ENCODE measurements at places on chromosomes 16 and 17.

GRCh38 chr16:83715217-83715920 lies 92.4 kb upstream of the HSBP1 start:
- no peak for DNase-seq

GRCh38 chr16:30665830-30666190 lies 7.6 kb downstream of the FBRS start:
- DNase-seq: no peak

GRCh38 chr16:82044585-82044911 lies 9.5 kb downstream of the HSD17B2 start:
- no peak for DNase-seq

DNA sequence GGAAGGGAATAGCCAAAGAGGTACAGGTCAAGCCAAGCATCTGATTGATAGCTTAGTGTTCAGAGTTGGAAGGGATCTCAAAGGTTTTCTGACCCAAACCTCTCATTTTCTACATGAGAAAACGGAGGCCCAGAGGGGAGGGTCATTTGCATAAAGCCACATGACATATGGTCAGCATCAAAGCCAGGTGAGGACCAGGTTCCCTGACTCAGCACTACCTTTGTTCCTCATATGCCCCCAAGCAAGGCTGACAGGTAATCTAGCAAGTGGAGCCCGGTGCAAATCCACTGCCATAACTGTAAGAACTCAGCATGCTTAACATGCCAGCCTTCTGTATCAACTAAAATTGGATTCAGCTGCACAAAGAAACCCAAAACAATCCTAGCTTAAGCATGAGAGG lies 28.2 kb upstream of the CCL1 start:
- DNase-seq: no peak

DNA sequence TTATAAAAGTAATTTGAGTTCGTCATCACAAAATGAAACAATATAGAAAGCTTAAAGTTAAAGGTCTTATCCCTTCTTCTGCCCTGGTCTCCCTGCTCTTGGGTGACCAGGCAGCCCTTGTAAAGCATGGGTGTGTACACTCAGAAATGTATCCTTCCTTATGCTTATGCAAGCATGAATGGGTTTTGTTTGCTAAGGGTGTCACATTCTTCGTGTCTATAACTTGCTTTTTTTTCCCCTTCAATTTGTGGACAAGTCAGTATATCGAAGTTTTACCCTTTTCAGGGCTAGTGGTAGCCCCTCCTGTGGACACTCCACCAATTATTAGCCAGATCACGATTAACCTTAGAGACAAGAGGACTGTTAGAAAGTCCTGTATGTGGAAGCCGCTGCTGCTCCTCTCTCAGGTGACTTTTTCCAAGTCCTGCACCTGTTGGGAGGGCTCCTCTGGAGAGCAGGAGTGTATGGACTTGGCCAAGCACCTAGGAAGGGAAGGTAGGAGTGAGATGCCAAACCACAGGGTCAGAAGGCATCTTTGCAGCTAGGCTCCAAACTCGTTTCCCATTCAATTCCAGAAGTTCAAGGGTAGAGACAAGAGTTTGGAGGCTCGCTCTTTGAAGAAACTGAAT lies 50.9 kb downstream of the LDHD start:
- no peak for DNase-seq

- DNase-seq: no peak
Observed at GRCh38 chr16:2611499-2611862, 70.8 kb upstream of the KCTD5 start.

- no peak for DNase-seq
Observed at GRCh38 chr16:90046122-90046970, 27.1 kb upstream of the DBNDD1 start.

DNA sequence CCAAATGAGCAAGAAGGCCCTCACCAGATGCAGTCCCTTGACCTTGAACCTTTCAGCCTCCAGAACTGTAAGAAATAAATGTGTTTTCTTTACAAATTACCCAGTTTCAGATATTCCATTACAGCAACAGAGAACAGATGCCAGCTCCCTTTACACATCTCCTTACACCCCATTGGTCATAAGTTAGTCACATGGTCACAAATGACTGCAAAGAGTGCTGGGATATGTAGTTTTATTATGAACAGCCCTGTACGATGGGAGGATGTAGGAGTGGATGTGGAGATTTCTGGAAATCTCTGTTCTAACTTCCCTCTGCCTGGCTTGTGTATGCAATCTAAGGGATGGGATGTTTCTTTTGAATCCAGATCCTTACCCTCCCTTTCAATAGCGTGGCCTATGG lies 13.3 kb upstream of the RPL38 start:
- DNase-seq: peak; percentile 50

DNA sequence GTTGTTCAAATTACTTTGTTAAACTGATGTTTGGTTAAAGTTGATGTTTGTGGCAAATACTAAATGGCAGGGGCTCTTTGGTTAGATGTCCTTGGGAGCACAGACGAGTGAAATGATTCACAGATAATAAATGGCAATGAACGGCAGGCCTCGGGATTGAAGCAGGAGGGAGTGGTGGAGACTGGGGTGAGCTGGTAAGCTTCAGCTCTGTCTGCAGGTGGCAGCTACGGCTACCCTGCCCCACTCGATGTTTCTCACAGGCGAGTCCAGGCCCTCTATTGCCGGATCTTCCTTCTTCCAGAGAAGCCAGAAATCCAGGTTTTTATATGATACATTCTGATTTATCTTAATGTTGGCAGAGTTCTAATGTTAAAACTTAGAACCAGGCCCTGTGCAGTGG lies 144.8 kb upstream of the CACNG5 start:
- no peak for DNase-seq

DNA sequence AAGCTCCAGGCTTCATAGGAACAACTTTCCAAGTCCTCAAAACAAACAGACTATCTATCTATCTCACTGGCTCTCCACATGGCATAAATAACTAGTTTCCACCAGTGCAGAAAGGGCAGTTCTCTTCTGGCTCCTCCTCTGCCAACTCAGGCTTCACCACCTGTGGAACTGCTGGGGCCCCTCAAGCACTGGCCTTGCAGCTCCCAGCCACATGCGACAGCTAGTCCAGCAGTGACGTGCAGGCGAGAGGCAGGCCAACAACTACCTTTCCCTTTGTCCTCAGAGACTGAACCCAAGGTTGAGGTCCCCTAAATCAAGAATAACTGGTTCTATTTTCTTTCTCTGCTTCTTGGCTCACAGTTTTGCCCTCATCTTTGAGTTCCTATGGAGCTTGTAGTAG lies 137.6 kb downstream of the AATF start:
- no peak for DNase-seq

GRCh38 chr17:74453665-74454196 lies 12.7 kb upstream of the CD300A start:
- peak; percentile 75 for DNase-seq

DNA sequence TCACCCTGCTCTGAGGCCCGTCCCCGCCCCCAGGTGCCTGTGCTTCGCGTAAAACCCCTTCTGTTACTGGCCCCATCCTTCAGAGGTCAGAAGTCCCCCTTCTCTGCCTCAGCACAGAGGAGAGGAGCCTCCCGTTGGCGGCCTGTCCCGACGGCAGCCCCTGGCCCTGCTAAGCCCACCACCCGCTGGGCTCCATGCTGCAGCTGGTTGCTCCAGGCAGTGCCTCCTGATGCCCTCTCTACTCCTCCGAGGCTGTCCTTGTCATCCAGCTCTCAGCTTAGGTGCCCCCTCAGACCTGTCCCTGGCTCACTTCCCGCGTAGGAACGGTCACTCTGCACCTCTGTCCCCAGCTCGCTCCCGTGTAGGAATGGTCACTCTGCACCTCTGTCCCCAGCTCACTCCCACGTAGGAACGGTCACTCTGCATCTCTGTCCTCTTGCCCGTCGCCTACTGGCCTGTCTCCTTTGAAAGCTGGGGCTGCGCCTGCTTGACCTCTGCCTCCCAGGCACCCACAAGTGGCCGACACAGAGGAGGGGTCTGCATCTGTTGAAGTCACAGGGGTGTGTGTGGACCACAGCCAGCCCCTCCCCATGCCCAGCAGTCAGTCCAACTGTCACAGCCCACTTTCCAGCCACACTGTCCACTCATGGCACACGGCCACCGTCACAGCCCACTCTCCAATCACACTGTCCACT lies 31.7 kb upstream of the ZC3H18 start:
- no peak for DNase-seq

DNA sequence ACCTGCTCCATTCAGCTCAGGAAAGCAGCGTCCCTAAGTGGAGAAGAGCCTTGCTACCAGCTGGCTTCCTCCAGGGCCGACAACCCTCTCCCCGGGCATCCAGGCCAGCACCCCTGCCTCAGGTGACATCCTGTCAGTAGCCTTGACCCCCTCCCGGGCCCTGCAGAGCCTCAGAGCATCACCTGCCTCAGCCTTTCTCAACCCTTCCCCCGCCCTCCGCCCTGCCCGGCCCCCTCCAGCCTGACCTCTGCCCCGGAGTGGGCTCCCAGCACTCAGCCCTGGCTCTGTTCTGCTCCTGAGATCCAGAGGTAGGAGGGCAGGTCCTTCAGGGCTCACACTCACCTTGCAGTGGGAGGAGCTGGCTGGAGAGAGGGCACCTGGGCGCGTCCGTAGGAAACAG lies 73.8 kb upstream of the METRNL start:
- DNase-seq: no peak

- peak; percentile 75 for DNase-seq
Observed at GRCh38 chr16:57084257-57084770, 8.1 kb upstream of the CPNE2 start.

GRCh38 chr17:18076936-18077335 lies 10.8 kb upstream of the DRG2 start:
- no peak for DNase-seq

GRCh38 chr16:86787538-86787937 lies 209.2 kb downstream of the FOXL1 start:
- DNase-seq: no peak

- peak; percentile 38 for DNase-seq
Observed at GRCh38 chr16:11665071-11665491, 3.2 kb upstream of the SNN start.

- DNase-seq: no peak
Observed at GRCh38 chr17:55303008-55303493, 38.3 kb downstream of the HLF start.

GRCh38 chr16:87051526-87052320 lies 265.5 kb downstream of the C16orf95 start:
- no peak for DNase-seq

DNA sequence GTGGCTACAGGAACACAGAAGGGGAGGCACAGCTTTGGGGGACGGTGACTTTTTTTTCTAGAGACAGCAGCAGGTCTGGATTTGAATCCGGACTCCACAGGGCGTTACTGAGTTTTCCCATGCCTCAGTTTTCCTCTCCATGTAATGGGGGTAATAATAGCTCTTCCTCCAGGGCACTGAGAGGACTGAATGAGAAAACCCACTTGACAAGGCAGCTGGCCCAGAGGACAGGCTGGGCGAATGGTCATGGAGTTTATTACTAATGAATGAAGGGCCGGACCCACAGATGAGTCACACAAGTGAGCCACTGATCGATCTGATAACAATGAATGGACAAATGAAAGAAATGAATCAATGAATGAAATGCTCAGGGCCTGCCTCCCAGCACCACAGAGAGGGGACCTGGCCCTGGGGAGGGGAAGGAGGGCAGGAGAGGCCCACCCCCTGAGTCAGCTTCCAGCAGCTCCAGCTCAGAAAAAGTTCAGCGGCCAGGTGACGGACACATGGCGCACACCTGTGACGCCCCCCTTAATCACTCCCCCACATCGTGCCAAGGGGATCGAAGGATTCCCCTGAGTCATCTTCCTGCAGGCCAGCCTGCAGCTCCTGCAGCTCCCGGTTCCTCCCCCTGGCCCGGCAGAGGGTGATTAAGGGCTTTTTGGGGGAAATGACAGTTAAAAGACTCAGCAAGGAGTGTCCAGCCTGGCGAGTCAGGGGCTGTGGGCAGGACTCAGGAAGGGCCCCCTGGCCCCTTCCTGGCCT lies 54.3 kb downstream of the SOCS1 start:
- DNase-seq: peak; percentile 38

DNA sequence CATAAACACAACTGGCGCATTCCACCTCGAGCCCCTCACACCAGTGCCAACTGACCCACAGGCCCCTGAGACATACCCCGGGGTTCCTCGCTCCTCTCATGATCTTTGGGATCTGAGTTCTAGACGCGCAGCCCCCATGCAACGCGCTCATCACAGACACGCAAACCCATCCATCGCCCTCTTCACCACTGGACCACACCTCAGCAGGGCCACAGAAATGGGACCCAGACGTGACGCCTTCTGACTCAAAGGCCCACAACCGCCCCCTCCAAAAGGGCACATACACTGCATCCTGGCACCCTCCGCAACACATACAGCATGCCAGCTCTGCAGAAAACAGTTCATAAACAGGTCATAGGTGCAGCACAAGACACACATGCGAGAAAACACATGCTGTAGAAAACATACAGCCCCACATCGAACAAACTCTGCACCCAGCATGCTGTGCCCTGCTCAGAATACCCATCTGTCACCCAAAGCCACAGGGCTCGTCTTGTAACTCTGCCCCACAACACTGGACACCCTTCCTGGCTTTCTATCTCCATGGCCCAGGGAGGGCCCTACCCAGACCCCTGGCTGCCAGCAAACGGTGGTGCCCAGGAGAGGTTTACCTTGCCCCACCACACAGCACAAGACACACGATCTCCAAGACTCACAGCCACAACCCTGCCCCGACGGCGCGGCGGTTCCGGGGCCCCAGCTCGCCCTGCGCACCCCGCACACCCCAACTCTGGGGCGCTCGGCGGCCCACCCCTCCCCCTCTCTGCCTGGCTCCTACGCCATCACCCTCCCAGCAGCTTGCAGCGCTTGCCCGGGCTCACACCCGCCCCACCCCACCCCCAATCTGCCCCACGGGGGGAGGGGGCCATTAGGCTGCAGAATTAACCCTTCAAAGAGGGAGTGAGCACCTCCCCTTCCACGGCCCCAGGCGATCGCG lies 887 bp downstream of the ZBTB4 start:
- peak; percentile 85 for DNase-seq

- no peak for DNase-seq
Observed at GRCh38 chr16:27365142-27366089, 36.6 kb upstream of the IL21R start.

DNA sequence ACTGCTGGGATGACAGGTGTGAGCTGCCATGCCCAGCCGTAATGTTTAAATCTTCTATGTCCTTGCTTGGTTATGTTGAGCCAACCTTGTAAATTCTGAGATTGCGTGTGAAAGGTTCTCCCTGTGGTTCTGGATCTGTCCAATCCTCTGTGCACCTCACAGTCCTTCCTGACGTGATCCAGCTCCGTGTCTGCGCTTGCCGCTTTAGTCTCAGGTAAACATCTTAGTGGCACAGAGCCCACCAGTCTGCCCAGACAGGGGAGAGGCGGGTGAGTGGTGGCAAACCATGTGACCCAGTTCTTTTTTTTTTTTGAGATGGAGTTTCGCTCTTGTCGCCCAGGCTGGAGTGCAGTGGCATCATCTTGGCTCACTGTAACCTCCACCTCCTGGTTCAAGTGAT lies 13.9 kb downstream of the SLC25A10 start:
- DNase-seq: no peak

GRCh38 chr17:4040784-4041183 lies 76.5 kb upstream of the ATP2A3 start:
- no peak for DNase-seq

GRCh38 chr17:17849845-17850373 lies 13.1 kb upstream of the SREBF1 start:
- peak; percentile 87 for DNase-seq

DNA sequence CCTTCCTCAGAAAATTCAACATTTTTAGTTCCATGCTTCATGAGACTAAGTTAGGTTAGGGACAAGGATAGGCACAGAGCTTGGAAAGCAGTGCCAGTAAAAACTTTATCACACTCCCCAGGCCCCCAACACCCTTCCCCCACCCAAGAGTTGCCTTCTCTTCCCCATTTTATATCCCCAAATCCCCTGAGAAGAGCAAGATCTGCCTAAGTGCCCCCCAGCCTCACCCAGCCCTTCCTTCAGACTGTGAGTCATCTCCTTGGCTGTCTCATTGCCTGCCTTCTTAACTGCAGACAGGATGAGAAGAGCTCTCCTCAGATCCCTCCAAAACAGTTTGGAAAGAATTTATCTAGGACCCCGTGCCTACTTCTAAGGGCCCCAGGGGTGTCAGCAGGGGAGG lies 55.8 kb downstream of the NEUROD2 start:
- no peak for DNase-seq

Measured in CD4-positive, alpha-beta T cell treated with Interferon alpha-2 for 1 hour (primary cell).